Effector CD4-positive, alpha-beta T cell (primary cell): ENCODE measurements at places on chromosomes 5 and 9.

- DNase-seq = no peak
Measured at GRCh38 chr5:147481376-147481775, 28.5 kb downstream of the DPYSL3 start.

DNA sequence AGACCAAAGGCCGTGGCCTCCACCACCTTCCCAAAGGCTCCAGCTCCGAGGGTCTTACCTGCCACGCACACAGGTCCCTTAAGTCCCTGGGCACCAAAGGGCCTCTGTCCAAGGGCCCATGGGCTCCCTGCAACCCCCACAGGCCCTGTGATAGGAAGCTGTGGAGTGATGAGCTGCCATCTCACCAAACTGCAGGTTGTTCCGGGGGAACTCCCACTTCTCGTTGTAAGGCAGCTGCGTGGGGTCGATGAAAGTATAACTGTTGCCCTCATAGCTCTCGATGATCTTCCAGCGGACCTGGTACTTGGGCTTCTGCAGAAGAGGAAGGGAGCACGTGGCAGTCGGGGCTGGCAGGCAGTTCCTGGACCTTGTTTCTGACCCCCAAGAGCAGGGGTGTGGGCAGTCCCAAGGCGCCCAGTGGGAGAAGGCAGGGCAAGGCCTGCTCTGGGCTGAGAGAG is 24.8 kb downstream of the CSF1R start:
- no peak for DNase-seq

- DNase-seq = no peak
Measured at GRCh38 chr5:9337928-9338595, 207.8 kb downstream of the SEMA5A start.

DNA sequence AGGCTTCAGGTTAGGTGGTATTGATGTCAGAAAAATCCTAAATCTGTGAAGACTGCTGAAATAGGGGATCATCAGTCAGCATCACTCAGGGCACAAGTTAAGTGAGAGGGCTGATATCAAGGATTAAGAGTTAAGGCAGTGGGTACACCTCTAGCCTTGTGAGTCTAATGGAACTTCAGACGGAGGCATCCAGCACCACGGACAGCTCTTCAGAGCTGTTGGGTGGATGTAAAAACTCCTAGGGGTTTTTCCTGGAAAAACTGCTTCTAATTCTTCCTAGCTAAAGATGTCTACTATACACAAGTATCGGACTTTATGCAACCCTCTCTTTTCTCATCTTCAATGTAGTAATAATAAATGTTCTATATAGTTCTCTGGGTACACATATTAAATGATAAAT is 165.9 kb downstream of the SH3GL2 start:
- DNase-seq = no peak

GRCh38 chr9:128125580-128126354 is 1.8 kb downstream of the PTGES2 start:
- DNase-seq = no peak

GRCh38 chr5:141883184-141883891 is 5.1 kb upstream of the PCDH1 start:
- no peak for DNase-seq

DNA sequence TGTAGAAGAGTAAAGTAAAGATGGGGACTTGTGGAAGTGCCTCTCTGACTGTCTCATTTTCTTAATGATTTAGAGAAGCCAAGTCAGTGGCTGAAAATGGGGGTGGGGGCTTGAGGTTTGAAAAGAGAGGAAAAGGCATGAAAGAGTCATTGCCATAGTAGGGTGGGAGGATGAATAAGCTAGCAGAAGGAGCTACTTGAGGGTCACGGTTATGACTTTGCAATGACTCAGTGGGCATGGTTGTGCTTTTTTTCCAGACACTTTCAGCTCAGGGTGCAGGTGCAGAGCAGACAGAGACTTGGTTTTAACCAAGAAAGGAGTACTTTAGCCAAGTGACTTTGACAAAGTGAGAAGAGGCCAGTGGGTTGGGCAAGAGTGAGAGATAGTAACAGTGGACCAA is 117.8 kb downstream of the PTTG1 start:
- no peak for DNase-seq

- DNase-seq = no peak
Measured at GRCh38 chr5:175921061-175921730, 46.9 kb downstream of the THOC3 start.

- DNase-seq = no peak
Measured at GRCh38 chr5:10111571-10111970, 138.1 kb downstream of the ATPSCKMT start.

DNA sequence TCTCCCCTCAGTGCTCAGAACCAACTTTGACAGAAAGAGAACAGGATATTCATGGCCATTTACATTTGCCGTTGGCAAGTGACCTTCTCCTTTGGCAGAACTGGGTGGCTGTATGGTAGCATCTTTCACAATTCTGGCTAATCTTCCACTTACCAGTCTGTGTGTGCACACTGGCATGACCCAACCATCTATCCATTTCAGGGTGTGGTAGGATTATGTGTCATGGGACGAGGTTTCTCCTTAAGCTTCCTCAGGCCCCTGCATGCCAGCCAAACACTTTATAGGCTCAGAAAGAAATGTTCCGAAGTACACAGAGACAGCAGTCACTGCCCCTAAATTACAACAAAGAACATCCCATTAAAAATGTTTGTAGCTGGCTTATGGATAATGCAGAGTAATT is 497.1 kb downstream of the NFIB start:
- no peak for DNase-seq

GRCh38 chr9:82880336-82881050 is 182.4 kb downstream of the RASEF start:
- DNase-seq = no peak

DNA sequence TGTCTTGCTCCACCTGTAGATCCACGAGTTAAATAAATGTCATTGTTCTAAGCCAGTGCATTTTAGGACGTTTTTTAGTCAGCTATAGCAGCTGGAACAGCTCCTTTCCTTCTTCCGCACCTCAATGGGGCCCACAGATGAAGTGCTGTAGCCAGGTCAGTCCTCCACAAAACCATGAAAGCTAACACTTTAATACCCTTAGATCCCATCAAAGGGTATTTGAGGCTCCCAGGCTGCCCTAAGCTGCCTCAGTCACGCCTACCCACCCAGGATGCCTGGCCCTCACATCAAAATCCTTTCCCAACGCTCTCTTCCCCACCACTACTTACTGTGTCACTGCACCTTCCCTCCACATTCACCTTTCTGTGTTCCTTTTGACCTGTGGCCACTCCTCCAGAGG is 44.1 kb upstream of the ACO1 start:
- DNase-seq = no peak

- no peak for DNase-seq
Measured at GRCh38 chr9:89806371-89807100, 201.7 kb downstream of the GADD45G start.

- DNase-seq = no peak
Measured at GRCh38 chr9:26579056-26579455, 313.5 kb downstream of the CAAP1 start.

DNA sequence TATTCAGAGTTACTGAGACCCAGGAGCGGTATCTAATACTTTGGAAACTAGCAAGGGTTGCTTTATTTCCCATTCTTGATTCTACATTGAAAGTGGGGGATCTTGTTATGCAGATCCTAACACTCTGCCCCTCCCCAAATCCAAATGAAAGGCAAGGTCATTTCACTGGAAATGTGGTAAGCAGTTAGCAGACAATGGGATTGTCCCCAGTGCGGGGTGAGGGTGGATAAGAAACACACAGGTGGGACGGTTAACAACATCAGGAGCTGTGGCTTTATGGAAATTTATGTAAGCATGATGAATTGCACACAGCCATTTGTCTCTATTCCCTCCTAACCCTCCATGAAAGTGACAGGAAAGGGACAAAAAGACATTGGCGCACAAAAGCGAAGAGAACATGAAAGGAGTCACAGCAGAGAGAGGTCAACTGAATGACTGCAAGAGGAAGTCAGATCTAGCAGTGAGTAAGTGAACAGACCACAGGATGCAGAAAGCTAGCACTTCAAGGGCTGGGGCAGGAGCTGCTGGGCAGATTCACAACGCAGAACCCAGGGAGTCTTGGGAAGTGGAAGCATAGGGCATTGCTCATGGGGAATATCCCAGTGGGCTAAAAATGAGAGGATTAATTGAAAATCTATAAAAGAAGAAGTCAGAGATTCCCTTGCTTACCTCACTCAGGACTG is 184.4 kb downstream of the HSD17B3 start:
- no peak for DNase-seq

DNA sequence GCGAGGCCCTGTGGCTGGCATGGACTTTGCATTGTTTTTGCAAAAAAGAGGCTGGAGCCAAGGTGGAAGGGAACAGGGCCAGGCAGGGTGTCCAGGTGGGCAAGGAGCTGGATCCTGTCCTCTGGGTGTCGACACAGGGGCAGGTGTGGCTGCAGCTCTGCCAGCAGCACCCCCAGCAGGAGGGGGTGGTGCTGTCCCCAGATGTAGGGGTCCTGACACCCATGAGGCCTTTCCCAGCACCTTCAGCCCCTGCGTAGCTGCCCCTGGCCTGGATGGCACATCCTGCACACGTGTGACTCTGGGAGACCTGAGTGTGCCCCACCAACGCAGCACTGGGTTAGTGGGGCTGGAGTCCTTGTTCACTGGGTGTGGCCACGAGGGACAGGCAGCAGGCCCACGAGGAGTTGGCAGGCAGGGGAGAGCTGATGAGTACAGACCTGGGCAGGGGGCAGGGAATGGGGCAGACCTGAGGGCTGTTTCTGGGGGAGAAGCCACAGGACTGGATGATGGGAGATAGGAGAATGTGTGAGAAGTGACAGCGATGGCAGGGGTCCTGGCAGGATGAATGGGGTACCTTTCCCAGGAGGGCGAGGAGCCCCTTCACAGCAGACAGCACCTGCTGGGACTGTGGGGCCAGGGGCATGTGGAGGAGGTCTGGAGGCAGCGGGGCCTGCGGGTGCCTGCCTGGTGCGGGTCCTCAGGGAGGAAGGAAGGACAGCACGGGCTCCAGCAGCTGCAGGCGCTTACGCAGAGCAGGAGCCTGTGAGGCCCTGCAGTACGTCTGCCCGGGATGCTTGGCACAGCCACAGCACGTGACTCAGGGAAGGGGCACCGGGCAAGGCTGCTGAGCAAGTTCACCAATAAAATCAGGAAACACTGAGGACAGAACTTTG is 3.6 kb upstream of the RASGEF1C start:
- no peak for DNase-seq

DNA sequence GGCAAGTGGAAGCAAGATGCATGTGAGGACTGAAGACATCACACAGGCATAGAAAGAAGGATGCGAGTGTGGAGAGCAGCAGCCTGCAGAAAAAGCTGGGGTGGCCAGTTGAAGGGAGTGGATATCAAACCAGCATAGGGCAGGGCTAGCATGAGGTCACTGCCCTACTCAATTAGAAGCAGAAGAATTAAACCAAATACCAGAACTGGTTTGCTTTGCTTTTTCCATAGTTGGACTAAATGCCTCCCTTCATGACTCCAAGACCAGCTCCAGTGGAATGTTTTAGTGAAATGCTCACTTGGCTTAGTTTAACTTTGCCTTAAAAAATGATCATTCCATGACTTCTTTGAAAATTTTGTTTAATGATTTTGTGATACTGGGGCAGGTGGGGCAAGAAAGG is 45.8 kb downstream of the TMEM167A start:
- DNase-seq = no peak

GRCh38 chr5:111635916-111636570 is 121.0 kb downstream of the NREP start:
- no peak for DNase-seq

- no peak for DNase-seq
Measured at GRCh38 chr9:129422032-129422842, 198.7 kb downstream of the C9orf50 start.

DNA sequence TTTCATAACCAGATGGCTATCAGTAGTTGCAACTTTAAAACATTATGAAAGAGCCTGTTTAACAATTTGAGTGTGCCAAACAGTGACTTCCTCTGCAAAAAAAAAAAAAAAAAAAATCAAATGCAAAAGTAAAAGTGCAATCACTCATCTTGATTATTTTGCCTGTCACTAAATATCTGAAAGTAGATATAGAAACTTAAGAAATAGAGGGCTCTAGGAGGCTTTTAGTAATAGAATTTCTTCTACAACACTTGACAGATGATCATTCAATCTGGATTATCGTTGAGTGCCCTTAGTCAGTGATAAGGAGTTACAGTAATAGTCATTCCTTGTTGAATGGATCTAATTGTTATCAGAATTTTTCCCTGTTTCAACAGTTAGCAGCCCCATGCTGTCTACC is 101.8 kb downstream of the CETN3 start:
- no peak for DNase-seq

DNA sequence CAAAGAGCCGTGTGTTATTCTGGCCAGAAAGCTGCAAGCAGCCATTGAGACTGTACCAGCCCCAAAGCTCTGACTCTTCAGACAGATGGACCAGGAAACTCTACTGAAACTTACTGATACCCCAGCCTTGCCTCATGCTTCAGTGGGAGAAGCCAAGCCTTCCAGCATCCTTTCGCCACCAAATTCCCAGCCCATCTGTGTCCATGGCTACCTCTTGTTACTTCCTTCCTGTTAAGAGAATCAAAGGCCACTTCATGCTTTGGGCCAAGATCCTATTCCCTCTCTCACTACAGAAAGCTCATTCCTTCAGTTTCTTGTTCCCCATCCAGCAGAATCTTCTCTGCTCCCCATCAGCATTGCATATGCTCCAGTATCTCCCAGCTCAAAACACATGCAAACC is 46.9 kb upstream of the FREM1 start:
- DNase-seq = no peak

DNA sequence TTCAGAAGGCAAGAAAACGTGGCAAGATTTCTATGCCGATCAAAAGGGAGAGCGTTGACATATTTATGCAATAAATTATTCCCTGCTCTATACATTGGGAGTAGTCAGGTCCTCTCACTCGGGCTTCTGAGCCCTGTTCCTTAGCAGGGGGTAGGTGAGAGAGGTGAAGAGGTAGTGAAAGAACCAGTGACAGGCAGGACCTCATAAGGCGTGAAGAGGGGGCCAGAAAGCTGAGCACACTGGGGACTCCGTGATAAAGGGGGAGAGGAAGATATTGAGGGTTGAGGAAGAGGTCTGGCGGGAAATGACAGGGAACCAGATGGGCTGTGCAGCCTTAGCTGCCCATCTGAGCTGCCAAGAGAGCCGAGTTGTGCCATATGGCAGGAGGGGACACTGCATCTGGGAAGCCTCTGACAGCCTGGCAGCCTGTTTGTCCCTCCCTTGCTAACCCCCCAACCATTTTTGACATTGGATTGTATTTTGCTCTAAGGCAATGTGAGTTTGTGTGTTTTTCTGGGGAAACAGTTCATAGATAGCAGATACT is 782 bp upstream of the CDC20B start:
- no peak for DNase-seq

DNA sequence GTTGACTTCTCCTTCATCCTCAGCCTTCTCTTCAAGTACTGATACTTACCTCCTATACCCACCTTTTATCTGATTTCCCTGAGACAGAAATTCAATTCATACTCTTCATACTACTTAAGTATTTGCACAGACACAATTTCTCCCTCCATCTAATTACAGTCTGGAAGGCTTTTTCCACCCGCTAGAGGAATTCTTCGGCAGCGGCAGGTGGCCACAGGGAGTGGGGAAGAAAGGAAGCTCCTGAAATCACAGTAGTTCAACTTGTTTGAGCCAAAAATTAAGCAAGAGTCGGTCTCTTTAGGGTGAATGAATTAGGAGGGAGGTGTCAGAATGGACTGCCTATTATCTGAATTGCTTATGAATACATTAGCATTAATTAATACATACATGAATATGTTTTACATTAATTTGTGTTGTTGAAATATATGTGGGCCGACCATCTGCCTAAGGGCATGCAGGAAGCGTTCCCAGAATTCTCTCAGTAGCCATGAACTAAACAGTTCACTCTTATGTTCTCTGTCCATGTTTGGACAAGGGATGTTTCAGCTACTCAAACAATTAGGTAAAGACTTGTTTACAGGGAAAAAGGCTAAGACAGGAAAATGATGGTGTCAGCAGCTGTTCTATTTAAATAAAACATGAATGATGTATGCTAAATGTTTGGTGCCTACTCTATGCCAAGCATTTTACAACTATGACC is 101.4 kb upstream of the SMARCA2 start:
- DNase-seq = no peak
